T-cell (primary cell): ENCODE measurements at places on chromosomes 6 and 20.
A peak's percentile ranks its signal among the peaks of the same experiment; 100 is the strongest.

- H3K4me1 ChIP-seq = peaks cover 76% of the 10 kb centered on the region
- H3K36me3 ChIP-seq = peaks cover 48% of the 10 kb centered on the region
- H3K4me3 ChIP-seq = no peak overlapping the region
- no peak overlapping the region for H3K27ac ChIP-seq
- DNase-seq = no peak
Measured at GRCh38 chr6:111743862-111744692, 129.2 kb downstream of the FYN start.

GRCh38 chr20:39541136-39541803, 579.1 kb downstream of the DHX35 start:
- no peak for DNase-seq
- no peaks in the 10 kb centered on the region for H3K4me1 ChIP-seq
- no peak overlapping the region for H3K27ac ChIP-seq

DNA sequence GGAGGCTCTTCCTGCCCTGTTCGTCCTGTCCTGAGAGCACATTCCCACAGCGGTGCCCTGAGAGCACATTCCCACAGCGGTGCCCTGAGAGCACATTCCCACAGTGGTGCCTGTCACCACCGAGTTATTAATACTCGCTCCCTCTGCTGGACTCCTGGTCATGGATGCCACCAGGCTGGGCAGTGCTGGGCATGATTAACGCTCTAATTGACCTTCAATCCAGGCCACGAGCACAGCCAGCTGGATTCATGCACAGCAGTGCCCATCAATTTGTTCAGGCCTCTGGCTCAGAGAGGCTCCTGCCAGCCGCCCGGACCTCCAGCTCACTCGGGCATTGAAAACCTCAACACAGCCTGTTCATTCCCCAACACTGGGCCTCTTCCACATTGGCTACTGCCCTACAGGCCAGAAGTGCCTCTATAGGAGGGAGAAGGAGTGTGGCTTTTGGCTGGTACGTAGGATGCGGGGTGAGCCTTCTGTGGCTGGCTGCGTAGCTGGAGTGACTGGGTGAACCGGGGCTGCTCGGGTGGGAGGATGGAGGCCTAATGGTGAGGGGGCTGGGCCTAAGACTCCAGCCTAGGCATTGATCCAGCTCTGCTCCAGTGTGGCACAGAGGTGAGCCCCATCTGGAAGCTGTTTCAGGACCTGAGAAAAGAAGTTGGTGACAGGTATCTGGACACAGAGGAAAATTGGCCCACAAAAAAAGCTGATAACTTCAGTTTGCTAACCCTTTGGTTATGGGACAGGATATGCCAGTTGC, 9.3 kb downstream of the IP6K3 start:
- no peak overlapping the region for H3K27ac ChIP-seq
- H3K4me3 ChIP-seq = no peak overlapping the region
- no peak for DNase-seq
- peaks cover 32% of the 10 kb centered on the region for H3K27me3 ChIP-seq
- H3K36me3 ChIP-seq = no peaks in the 10 kb centered on the region

DNA sequence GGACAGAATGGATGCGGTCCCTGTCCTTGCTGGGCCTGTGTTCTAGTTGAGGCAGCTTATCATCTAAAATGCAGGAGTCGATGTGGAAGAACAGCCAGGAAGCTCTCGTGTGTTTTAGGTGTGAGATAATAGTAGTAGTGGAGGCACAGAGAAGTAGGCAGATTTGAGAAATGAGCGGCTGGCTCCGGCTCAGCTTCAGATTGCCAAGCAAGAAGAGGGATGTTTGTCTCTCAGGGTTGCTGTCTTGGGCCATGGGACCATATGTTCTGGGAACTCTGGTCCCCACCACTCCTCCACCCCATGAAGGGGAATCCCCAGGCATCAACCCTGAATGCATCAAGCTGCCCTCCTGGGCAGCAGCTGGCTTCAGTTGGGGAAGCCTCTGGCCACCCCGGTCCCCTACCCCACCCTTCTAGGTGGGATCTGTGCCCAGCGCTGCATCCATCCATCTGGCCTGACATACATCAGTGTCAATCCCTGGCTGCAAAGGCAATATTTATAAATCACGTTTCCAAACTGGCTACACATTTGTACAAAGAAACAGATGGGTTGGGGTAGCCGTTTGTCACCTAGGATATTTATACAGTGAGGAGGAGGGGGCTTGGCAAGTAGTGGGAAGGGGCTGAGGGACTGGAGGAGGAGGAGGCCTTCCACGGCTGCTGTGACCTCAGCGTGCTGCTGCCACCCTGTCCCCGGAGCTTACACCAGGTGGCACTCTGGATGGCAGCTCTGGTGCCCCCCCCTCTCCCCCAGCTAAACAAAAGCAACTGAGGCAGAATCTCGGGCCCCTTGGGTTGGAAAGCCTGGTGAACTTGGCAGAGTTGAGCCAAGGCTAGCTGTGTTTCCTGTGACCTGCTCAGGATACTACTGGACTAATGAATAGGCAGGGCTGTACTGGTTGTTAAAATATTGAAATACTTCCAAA, 64.4 kb downstream of the CD40 start:
- H3K4me1 ChIP-seq = no peaks in the 10 kb centered on the region
- no peak overlapping the region for H3K27ac ChIP-seq
- H3K27me3 ChIP-seq = no peaks in the 10 kb centered on the region
- DNase-seq = no peak

DNA sequence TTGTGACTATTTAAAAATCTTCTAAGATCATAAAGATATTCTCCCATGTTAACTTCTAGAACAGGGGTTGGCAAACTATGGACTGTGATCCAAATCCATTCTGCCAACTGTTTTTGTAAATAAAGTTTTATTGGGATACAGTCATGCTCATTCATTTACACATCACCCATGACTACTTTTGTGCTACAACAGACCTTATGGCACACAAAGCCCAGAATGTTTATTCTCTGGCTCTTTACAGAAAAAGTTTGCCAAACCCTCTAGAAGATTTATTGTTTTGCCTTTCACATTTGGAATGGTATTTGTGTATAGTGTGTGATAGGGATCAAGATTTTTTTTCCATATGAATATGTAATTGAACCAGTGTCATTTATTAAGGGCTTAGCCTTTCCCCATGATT, 341.7 kb downstream of the CD83 start:
- no peaks in the 10 kb centered on the region for H3K36me3 ChIP-seq
- no peak for DNase-seq
- no peak overlapping the region for H3K4me3 ChIP-seq
- peaks cover 12% of the 10 kb centered on the region for H3K4me1 ChIP-seq

DNA sequence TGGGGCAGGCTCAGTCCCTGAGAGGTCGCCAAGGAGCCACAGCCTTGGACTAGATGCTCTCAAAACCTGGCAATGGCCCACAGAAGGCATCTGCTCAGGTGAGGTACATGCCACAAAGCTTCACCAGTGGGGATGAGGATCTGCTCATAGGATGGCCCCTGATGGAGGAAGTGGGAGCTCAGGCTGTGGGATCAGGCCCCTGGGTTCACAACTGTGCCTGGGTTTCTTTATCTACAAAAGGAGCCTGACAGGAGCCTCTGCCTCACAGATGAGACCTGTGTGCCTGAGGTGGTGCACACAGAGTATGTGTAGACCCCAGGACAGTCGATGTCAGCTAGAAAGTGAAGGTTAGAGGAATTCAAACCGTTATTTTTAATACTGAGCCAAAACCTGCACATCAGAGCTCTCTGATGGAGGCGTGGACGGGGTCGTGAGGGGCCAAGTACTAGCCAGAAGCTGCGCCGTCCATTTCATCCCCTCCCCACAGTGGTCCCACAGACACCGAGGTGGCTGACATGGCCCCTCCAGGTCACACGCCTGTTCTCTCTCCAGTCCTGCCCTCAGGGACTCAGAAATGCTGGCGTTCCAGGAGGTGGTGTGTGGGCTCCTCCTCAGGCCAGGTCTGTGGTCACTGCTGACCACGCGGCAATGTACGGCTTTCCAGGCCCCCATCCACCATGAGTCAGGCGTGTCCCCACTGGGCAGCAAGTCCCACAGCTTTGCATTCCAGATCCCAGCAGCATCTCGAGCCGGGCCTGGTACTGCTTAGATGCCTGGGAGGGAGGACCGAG, 33.3 kb downstream of the NTSR1 start:
- peak overlapping the region; percentile 75 for H3K27ac ChIP-seq
- H3K36me3 ChIP-seq = no peaks in the 10 kb centered on the region
- H3K27me3 ChIP-seq = peaks cover 3% of the 10 kb centered on the region
- H3K4me3 ChIP-seq = no peak overlapping the region

- no peaks in the 10 kb centered on the region for H3K4me1 ChIP-seq
- no peak for DNase-seq
- H3K4me3 ChIP-seq = no peak overlapping the region
- no peaks in the 10 kb centered on the region for H3K36me3 ChIP-seq
- no peak overlapping the region for H3K27ac ChIP-seq
Measured at GRCh38 chr6:163057260-163057659, 329.5 kb downstream of the PACRG start.

DNA sequence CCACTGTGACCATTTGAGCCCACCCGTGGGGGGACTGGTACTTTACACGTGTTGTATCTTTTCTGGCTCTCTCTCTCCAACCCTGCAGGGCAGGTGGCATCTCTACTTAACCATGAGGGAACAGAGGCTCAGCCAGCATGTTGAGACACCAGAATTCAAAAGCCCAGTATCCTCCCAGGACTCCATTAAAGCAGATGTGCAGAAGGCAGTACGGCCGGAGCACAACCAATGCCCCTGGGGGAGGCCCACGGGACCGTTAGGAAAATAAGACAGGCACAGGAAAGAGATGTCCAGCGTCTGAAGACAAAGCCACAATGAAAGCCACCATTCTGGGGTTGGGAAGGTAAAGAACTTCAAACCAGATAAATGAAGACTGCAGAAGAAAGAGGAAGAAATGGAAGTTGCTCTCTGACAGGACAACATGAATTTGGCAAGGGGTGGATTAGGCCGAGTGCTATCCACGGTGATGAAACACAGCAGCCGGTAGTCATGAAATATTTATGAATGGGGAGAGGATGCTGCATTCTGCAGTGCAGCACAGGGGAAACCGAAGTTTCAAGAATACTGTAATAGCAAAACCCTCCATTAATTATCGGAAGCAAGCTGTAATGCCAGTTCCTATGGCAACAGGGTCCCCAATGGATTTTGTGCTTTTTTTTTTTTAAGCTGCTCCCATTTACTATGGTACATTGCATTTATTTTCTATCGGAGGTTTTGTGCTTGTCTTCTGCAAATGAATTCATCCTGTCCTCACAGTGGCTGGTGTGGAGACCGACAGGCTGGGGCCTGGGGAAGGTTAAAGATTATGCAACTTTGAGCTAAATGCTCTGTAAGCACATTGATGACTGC, 179.4 kb downstream of the NRN1 start:
- peaks cover 46% of the 10 kb centered on the region for H3K4me1 ChIP-seq
- H3K4me3 ChIP-seq = no peak overlapping the region
- H3K27ac ChIP-seq = no peak overlapping the region
- no peaks in the 10 kb centered on the region for H3K36me3 ChIP-seq

DNA sequence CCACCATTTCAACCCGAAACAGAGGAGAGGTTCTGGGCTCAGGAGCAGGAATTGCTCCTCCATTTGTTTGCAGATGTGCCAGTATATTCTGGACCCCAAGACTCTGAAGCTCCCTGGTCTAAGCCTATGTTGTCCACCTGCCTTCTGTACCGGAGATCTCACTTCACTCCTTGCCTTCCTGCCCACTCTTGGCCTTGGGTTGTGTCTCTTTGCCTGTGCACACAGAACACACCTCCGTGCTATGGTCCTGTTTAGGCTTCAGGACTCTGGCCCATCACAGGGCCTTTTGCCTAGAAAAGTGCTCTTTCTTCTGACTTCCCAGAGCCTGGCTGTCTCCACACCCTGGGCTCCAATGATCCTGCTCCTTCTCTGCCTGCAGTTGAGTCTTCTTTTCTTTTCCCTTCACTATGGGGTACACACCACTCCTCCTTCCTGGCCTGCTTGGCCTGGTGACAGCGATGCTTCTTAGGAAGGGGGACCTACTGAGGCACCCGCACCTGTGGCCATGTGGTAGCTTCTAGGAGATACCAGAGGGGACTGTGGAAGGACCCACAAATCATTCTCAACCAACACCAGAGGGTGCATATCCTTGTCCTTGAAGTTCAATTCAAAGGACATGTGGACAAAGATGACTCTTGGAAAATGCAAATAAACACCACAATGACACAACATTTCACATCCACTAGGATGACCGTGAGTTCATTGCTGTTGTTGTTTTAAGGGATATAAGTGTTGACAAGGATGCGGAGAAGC, 75.1 kb downstream of the FOXA2 start:
- no peaks in the 10 kb centered on the region for H3K27me3 ChIP-seq
- no peaks in the 10 kb centered on the region for H3K36me3 ChIP-seq
- H3K4me3 ChIP-seq = no peak overlapping the region
- H3K4me1 ChIP-seq = no peaks in the 10 kb centered on the region
- no peak overlapping the region for H3K27ac ChIP-seq
- DNase-seq = no peak

DNA sequence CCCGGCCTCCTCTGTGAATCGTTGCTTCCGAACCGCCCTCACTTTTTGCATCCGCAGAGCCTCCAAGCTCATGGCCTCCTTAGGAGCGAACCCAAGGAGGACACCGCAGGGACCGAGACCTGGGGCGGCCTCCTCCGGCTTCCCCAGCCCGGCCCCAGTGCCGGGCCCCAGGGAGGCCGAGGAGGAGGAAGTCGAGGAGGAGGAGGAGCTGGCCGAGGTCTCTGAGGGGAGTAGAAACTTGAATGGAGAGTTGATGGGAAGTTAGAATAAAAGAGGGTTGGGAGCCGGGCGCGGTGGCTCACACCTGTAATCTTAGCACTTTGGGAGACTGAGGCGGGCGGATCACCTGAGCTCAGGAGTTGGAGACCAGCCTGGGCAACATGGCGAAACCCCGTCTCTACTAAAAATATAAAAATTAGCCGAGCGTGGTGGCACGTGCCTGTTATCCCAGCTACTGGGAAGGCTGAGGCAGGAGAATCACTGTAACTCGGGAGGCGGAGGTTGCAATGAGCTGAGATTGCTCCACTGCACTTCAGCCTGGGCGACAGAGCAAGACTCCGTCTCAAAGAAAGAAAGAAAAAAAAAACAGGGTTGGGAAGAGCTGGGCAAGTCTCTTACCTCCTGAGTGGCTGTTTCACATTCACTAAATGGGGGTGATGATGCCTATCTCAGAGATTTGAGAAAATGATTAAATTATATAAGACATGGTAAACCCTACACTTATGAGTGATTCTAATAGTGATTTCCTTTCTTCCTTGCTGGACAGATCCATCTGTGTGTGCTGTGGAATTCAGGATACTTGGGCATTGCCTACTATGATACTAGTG, 805 bp downstream of the MSH5 start:
- peak overlapping the region; percentile 19 for H3K27ac ChIP-seq
- DNase-seq = no peak
- peaks cover 36% of the 10 kb centered on the region for H3K4me1 ChIP-seq
- no peaks in the 10 kb centered on the region for H3K36me3 ChIP-seq
- no peaks in the 10 kb centered on the region for H3K27me3 ChIP-seq

DNA sequence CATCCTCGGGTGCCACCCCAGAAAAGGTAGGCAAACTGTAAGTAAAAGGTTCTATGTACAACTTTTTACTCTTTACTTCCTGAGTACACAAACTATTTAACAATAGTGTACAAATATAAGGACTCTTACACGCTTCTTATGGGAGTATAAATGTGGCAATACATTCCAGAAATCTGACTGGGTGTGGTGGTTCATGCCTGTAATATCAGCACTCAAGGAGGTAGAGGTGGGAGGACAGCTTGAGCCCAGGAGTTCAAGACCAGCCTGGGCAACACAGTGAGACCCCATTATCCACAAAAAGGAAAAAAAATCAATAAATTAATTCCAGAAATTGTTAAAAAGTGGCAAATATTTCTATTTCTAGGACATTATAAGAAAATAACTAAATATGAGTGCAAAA, 48.9 kb downstream of the PIGU start:
- no peak overlapping the region for H3K27ac ChIP-seq
- H3K27me3 ChIP-seq = no peaks in the 10 kb centered on the region
- peaks cover 2% of the 10 kb centered on the region for H3K36me3 ChIP-seq
- no peak overlapping the region for H3K4me3 ChIP-seq
- H3K4me1 ChIP-seq = no peaks in the 10 kb centered on the region
